Jurkat, Clone E6-1 (cell line): ENCODE measurements at places on chromosomes 6 and 20.
A peak's percentile ranks its signal among the peaks of the same experiment; 100 is the strongest.

DNA sequence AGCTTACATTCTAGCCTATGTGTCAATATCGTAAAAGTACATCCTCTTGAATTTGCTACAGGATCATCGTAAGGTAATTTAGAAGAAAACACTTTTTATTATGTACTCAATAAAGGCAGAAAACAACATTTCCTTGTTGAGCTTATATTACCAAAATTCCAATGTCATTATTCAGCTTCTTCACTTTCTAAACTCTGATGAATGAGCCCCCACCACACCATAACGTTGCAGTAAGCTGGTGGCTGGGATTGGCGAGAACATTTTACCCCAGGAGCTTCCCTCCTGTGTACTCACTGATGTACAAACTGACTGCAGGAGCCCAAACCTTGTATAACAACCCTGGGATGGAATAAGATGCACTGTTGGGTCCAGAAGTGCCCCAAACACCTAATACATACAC lies 238.1 kb upstream of the MARCKS start:
- no peak for DNase-seq

- no peak for DNase-seq
These were observed 11.0 kb downstream of the ENTPD6 start for GRCh38 chr20:25206548-25206947.

- DNase-seq: no peak
These were observed 96.0 kb downstream of the MAP3K5 start for GRCh38 chr6:136696238-136696637.

GRCh38 chr20:13749811-13750210 lies 34.9 kb downstream of the ESF1 start:
- no peak for DNase-seq

- no peak for DNase-seq
These were observed 107.0 kb downstream of the KCNQ5 start for GRCh38 chr6:72728706-72729343.

DNA sequence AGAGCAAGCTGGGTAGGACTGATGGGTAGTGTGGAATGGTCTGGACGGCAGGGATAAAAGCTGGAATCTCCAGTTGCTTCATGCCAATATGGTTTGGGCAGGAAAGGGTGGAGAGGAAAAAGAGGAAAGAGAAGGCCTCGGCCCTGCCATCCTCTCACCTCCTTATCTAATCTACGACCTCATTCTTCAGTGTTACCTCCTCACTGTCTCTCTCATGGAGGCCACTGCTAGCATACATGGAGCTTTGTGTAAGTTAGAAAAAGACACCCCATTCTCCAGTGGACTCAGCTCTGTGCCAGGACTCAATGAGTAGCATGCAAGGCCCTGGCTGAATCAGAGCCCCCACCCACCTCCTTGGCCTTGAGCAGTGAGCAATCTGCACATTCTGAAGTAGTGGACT lies 6.1 kb upstream of the ARID1B start:
- no peak for DNase-seq

GRCh38 chr20:2521369-2522305 lies 12.9 kb upstream of the ZNF343 start:
- DNase-seq: peak; percentile 42

- no peak for DNase-seq
These were observed 297.5 kb upstream of the FERMT1 start for GRCh38 chr20:6420336-6420735.

- no peak for DNase-seq
These were observed 162.6 kb upstream of the PRND start for GRCh38 chr20:4559106-4559505.

DNA sequence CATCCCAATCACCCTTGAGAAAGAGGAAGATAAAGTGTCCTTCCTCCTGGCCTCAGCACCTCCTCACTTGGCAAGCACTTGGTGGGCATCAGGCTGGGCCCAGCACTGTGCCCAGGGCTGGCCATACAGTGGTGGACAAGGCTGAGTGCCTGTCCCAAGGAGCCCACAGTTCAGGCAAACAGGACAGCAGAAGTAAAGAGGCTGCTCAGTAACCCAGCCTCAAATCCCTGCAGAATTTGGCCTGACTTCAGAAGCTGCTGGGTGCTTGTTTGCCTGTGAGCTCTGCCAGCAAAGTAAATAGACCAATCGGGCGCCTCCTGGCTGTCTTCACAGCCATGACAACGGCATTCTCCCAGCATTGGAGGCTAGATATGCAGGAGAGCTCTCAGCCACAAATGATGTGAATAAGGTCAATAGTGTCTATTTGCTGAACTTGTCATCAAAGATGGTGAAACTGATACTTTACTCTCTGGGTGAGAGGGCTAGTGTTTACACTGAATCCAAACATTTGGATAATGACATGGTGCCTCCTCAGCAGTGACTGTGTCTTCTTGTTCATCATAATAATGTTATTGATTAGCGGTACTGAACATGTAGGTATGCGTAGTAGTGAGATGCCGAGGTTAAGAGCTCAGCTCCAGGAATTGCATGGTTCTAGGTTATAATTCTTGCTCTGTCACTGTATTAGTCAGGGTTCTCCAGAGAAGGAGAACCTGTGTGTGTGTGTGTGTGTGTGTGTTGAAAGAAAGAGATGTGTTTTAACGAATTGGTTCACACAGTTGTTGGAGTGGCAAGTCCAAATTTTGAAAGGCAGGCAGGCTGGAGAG lies 36.9 kb upstream of the FANCE start:
- peak; percentile 19 for DNase-seq

- DNase-seq: peak; percentile 50
These were observed 148.9 kb downstream of the CEBPB start for GRCh38 chr20:50339466-50339901.

- no peak for DNase-seq
These were observed 14.2 kb downstream of the PXDC1 start for GRCh38 chr6:3737149-3737830.

- no peak for DNase-seq
These were observed 809 bp upstream of the NOL7 start for GRCh38 chr6:13614126-13614925.

GRCh38 chr6:53829698-53830221 lies 35.0 kb downstream of the LRRC1 start:
- DNase-seq: no peak

DNA sequence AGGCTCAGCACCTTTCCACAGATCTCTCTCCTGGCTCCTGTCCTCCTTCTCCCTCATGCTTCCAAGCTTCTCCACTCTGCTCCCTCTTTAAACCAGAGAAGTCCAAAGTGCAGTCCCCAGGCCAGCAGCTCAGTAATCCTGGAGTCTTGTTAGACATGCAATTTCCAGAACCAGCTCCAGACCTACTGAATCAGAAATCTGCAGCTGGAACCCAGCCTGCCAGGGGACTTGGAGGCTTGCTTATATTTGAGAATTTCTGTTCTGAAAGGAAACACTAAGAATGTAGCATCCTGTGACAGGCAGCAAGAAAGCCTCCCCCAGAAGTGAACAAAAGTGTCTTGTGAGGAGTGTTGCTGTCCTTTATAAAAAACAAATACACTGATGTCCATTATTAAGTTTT lies 438.1 kb downstream of the BCKDHB start:
- DNase-seq: no peak

DNA sequence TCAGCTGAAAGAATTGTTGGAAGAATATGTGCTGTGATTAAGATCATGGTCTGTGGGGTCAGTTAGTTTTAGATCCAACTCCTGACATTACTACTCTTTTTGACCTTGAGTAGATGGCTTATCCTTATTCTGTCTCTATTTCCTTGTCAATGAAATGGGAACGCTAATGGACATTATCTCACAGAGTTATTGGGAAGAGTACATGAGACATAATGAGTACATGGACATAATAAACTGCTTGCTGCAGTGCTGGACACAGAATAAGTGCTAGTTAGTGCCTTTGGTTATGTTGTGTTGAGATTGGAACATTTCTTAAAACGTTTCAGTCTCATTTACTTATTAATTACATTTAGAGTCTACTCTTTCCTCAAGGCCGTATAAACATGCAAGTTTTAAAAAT lies 42.6 kb downstream of the MAPK14 start:
- no peak for DNase-seq

DNA sequence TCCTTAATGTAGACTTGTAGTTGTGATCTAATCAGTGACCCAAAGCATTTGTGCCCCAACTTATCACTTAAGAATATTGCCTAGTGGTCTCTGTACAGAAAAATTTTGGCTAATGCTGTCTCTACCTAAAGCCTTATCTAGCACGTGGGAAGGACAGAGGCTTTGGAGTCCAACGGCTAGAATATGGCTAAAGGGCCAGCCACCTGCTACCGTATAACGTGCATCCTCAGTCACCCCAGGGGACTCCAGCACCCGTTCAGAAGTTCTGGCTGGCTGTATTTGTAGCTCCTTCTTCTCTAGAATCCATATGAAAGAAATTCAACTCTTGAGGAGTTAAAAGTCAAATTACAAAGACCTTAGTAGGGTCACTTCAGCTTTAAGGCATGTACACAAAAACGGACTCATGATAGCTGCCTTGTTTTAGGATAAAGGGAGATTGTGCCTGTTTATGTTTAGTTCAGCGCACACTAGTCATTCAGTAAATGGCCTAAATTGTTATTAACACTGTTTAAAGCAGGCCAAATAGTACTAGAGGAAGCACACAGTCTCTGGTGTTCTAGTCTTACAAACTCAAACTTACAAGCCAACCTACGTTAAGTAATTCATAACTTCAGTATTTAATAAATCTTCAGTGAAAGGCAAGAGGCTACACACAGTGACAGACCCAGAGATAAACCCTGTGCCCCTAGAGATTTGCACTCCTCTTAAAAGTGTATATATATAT lies 407.5 kb upstream of the PLCB4 start:
- DNase-seq: no peak
